ENCODE measurements at places on chromosomes 11 and 22.

GRCh38 chr11:71538666-71538990, 803 bp downstream of the KRTAP5-8 start:
- no peak for ATAC-seq

- no peak for ATAC-seq
These were observed 6.8 kb downstream of the MAFF start for GRCh38 chr22:38208551-38208968.

GRCh38 chr11:123775715-123776549, 21.6 kb upstream of the OR6X1 start:
- ATAC-seq: no peak

GRCh38 chr22:46129390-46130041, 20.8 kb upstream of the PPARA start:
- ATAC-seq: no peak

- no peak for ATAC-seq
These were observed 4.2 kb downstream of the CCND1 start for GRCh38 chr11:69644962-69645675.

DNA sequence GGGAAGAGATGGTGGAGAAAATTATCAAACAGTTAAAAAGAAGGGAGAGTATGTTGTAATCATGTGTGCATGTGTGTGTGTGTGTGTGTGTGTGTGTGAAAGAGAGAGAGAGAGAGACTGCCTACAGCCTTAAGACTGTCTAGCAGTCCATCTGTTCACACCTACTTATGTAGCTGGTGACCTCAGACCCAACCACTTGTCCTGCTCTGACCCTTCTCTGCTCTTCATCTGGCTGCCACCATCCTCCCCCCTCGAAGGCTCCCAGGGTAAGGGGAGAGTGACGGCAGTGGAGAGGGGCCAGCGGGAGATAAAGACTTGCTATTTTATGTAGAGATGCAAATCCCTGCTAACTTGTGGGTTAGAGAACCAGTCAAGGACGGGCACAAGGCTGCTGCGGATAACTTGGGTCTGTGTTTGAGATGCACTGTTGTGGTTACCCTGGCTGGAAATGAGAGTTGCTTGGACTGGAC, 24.9 kb upstream of the GRAMD1B start:
- ATAC-seq: no peak

- no peak for ATAC-seq
These were observed 5.0 kb downstream of the SLC5A1 start for GRCh38 chr22:32048069-32048468.

GRCh38 chr11:119346605-119347004, at the start of gene MFRP:
Gene MFRP, minus strand, starts transcription at chr11:119346705. Its CDS starts 192 bp downstream, at chr11:119346513.
- ATAC-seq: no peak

GRCh38 chr11:12810568-12810894, 136.3 kb downstream of the TEAD1 start:
- no peak for ATAC-seq

- no peak for ATAC-seq
These were observed 134.7 kb downstream of the ME3 start for GRCh38 chr11:86537541-86538222.

GRCh38 chr11:77208535-77208934, 80.5 kb downstream of the MYO7A start:
- ATAC-seq: no peak

GRCh38 chr11:113373306-113373705, 14.3 kb upstream of the ANKK1 start:
- no peak for ATAC-seq

DNA sequence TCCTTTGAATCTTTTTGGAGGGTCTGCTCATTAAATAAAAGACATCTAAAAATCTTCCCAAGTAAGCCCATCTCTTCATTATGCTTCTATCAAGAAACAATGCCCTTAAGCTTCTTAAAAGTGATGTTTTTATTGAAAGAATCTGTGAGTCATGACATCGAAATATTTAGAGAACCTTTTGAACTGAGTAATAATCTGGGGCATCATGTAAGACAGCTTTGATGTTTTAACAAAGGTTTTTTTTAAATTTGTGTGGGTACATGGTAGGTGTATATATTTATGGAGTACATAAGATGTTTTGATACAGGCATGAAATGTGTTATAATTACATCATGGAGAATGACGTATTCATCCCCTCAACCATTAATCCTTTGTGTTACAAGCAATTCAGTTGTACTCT, 46.8 kb downstream of the PLAAT5 start:
- ATAC-seq: peak; percentile 60

GRCh38 chr11:117696540-117696939, 100.5 kb downstream of the DSCAML1 start:
- no peak for ATAC-seq

DNA sequence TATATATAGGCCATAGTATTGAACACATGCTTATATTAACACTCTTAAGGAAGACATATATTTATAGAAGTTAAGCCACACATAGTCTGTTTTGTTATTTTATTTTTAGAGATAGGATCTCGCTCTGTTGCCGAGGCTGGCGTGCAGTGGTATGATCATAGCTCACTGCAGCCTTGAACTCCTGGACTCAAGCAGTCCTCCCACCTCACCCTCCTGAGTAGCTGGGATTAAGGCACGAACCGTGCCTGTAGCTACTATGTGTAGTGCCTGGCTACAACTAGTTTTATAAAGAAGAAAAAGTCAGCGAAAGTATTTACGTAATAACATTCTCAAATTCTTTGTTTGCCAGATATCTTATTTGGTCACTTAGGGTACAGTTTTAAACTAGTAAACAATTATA, 5.6 kb upstream of the UCP2 start:
- no peak for ATAC-seq

GRCh38 chr11:112219476-112220232, 6.6 kb upstream of the PTS start:
- ATAC-seq: peak; percentile 99
